Ovary (tissue), 10 donors: ENCODE measurements at places on chromosomes 5 and 9.

DNA sequence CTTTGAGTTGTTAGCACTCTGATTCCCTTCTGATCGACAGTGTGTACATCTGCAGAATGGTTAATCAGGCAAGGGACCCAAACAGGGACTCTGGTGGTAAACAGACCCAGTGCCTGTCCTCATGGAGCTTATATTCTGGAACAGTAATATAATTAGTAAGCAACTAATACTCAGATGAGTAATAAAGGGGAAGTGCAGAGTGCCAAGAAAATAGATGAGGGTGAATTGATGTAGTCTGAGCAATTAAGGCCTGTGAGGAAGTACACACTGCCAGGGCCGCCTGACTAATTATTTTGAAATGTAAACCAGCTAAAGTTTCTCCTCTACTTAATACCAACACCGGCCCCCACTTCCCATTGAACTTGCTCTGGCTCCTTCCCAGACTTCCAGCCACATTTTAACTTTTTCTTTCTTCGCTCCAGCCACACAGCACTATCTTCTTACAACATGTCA lies 4.2 kb downstream of the DHX29 start:
- DNase-seq, result no peak
- H3K27me3 ChIP-seq, result no peaks in the 10 kb centered on the region
- no peaks in the 10 kb centered on the region for H3K36me3 ChIP-seq
- H3K4me3 ChIP-seq, result no peak overlapping the region
- H3K4me1 ChIP-seq, result peaks cover 5% of the 10 kb centered on the region

DNA sequence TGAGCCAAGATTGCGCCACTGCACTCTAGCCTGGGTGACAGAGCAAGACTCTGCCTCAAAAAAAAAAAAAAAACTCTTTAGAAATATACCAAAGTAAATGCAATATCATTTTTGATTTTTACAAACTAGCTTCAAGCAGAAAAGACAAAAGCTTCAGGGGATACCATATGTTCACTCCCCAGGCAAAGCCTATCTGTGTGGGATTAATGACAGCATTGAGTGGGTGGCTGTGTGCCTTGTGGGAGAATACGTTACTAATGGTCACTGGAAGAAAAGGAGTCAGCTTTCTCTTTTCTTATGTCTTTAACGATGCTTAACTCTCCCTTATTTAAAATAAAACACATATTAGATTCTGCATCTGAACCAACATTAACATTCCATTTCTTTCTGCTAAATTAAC lies 1.9 kb downstream of the PCA3 start:
- H3K36me3 ChIP-seq, result no peaks in the 10 kb centered on the region
- no peak overlapping the region for H3K27ac ChIP-seq
- DNase-seq, result no peak
- H3K4me3 ChIP-seq, result no peak overlapping the region

DNA sequence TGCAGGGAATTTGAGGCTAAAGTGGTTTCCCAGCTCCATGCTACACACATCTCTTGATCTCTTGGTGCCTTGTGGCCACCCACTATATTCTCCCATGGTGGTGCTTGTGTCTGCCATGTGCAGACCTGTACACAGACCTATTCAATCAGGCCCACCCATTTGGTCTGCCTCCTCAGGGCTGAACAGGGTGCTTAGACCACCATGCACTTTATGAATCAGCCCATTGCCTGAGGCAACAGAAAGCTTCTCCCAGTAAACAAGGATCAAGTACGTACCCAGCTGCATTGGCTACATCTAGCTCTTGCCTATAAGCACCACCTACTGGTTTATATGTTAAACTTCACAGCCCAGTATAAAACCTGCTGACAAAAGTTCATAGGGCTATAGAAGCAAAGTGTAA lies 664.3 kb upstream of the EDIL3 start:
- no peak overlapping the region for H3K4me3 ChIP-seq
- no peaks in the 10 kb centered on the region for H3K4me1 ChIP-seq
- DNase-seq, result no peak
- H3K27me3 ChIP-seq, result no peaks in the 10 kb centered on the region

DNA sequence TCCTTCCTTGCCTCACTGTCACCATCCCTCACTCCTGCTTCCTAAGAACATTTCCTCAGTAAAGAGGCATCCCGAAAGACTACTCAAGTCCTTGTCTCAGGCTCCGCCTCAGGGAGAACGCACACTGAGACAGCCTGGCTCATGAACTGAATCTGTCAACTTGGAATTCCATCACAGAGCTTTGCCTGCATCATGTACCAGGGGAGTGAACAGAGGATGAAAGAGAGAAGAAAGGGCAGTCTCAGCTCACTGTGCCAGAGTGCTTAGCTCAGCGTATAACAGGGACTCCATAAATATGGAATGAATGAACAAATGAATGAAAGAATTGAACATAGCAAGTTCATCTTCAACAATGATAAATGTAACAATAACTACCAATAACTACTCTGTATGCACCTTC lies 68.7 kb upstream of the SLC1A3 start:
- H3K4me3 ChIP-seq, result no peak overlapping the region
- H3K36me3 ChIP-seq, result no peaks in the 10 kb centered on the region
- no peaks in the 10 kb centered on the region for H3K4me1 ChIP-seq

GRCh38 chr9:126156898-126157297 lies 169.7 kb upstream of the MVB12B start:
- H3K36me3 ChIP-seq, result no peaks in the 10 kb centered on the region
- no peak for DNase-seq
- no peaks in the 10 kb centered on the region for H3K4me1 ChIP-seq
- no peak overlapping the region for H3K27ac ChIP-seq
- no peaks in the 10 kb centered on the region for H3K27me3 ChIP-seq

DNA sequence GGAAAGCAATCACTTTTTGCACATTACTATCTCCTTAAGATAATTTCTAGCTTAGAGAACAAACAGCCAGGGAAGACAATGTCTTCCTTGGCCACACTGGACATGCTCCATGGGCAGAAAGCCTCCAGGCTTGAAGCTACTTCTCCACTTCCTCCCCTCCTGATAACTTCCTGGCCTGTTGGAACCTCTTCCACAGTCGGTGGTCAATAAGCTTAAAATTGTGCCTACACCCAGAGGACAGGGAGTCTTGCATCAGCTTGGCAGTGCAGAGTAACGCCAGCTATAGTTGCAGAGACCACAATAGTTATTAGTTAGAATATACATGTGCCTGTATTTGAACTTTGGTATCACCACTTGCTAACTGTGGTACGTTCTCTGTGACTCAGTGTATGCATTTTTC lies 58.1 kb upstream of the ABCA1 start:
- H3K4me3 ChIP-seq, result no peak overlapping the region
- no peak for DNase-seq
- peaks cover 14% of the 10 kb centered on the region for H3K4me1 ChIP-seq
- no peaks in the 10 kb centered on the region for H3K27me3 ChIP-seq

DNA sequence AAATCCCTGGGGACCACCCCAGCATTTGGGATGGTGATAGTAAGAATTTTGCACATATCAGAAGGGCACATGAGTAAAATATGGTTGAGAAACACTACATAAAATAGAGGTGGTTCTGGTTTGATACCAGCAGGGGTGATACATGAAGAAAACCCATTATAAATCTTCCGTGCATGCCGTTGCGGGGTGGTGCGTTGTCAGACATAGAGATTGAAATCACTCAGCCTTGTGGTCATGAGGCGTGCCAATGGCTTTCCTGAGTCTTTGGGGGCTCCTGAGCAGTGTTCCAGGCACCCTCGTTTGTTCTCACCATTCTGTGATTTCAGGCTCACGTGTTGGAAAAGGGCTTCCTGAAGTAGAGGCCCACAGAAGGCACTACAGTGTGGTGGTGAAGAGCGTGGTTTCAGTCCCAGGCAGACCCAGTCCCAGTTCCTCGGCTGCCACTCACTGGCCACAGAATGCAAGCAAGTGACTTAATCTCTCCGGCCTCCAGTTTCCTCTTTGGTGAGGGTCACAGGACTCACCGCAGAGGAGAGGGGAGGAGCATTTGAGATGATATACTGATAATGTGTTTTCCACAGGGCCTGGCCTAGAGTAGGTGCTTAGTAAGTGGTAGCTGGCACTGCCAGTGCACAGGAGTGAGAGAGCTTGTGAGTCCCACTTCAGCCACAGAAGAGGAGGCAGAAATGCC lies 20.5 kb upstream of the GLRX start:
- no peaks in the 10 kb centered on the region for H3K4me1 ChIP-seq
- DNase-seq, result no peak
- H3K27ac ChIP-seq, result no peak overlapping the region
- H3K36me3 ChIP-seq, result no peaks in the 10 kb centered on the region
- H3K27me3 ChIP-seq, result no peaks in the 10 kb centered on the region

DNA sequence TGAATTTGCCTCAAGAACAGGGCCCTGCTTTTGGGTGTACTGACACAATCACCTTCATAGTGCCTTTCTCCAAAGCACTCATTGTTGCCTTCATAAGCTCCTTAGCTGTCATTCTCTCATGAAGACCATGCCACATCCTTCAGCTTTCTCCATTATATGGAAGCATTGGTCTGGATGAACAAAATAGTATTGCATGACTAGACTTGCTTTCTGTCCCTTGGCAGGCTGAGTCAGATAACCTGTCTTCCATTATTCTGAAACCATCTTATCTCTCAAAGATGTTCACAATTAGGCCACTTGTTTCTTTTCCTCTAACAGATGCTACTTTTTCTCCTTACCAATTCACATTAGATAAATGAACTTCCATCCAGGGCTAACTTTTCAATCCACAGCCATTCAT lies 297.9 kb downstream of the IRX1 start:
- H3K27me3 ChIP-seq, result no peaks in the 10 kb centered on the region
- no peak for DNase-seq
- H3K36me3 ChIP-seq, result no peaks in the 10 kb centered on the region
- no peaks in the 10 kb centered on the region for H3K4me1 ChIP-seq

GRCh38 chr5:127746756-127747155 lies 43.6 kb downstream of the CCDC192 start:
- H3K4me3 ChIP-seq, result no peak overlapping the region
- no peaks in the 10 kb centered on the region for H3K27me3 ChIP-seq
- no peak for DNase-seq

DNA sequence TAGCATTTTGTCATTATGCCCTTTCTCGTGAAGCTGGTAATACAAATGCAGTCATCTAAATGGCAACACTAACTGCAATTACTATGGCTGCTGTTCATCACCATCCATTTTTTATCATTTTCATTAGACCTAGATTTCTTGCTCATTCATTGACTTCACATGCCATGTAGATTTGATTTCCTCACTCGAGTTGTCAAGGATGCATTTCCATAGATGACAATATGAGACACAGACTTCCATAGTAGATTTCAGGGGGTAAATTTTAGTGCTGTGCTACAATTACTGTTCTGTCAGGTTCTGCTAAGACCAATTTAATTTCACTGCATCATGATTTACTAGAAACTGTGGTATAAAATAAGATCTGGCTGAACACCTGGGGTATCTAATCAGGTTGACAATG lies 589.2 kb downstream of the SEMA5A start:
- no peak for DNase-seq
- no peak overlapping the region for H3K27ac ChIP-seq
- H3K27me3 ChIP-seq, result no peaks in the 10 kb centered on the region

DNA sequence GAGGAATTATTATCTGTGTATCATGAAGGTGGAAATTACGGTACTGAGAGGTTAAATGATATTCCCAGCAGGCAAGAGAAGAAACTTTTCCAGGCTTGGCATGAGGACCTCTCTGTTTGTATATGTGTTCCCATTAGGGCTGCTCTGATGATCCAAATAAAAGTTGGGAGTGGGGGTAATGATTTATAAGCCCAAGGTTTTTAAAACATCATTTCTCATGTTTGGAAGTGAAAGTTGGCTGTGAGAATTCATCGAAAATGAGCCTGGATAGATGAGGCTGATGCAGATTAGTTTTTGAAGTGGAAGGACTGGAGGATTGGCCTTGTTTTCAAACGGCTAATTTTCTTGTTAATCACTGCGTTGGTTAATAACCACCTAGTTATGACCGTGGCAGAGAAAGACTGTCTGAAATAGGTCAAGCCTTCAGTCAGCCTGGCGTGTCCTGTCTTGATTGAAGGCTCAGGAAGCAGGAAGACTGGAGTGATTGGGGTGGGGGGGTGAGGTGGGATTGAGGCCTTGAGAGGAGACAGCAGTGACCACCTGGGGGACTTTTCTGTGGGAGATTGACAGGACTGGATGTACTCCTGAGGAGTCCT lies 391.0 kb upstream of the WWC1 start:
- H3K27me3 ChIP-seq, result no peaks in the 10 kb centered on the region
- no peaks in the 10 kb centered on the region for H3K4me1 ChIP-seq
- no peak overlapping the region for H3K4me3 ChIP-seq
- no peak overlapping the region for H3K27ac ChIP-seq
- no peak for DNase-seq

DNA sequence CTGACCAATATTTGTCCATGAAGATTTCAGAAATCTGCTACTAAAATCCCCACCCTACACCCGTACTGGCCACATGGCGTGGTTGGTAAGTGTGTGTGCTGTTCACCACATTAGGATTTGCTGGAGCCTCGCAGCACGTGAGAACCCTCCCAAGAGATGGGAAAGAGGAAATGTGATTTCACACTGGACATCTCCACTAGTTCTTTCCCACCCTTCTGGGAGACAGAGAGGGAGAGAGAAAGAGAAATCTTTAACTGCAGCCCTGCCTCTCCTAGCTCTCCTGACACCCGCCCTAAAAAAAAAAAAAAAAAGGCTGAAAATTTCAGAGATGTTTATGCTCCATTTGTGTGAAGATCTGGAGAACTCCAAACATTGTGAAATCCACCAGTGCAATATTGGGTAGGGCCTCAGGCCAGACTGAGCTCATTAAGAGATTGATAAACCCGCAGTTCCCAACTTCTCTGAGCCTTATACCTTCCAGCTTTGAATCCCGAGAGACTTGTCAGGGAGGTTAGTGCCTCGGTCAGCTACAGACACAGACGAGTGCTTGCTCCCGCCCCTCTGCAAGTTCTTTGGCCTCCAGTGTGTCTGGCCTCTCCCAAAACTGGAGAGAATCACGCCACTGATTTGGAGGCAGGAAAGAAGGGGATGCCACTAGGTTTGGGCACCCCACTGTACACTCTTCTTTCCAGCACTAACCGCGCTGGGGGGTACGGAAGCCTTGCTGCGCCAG lies 1.9 kb downstream of the SPRY4 start:
- H3K27ac ChIP-seq, result no peak overlapping the region
- H3K4me3 ChIP-seq, result peak overlapping the region; percentile 38
- H3K4me1 ChIP-seq, result peaks cover 10% of the 10 kb centered on the region
- no peaks in the 10 kb centered on the region for H3K36me3 ChIP-seq

- DNase-seq, result no peak
- H3K4me1 ChIP-seq, result no peaks in the 10 kb centered on the region
- no peak overlapping the region for H3K4me3 ChIP-seq
- no peaks in the 10 kb centered on the region for H3K36me3 ChIP-seq
- H3K27me3 ChIP-seq, result no peaks in the 10 kb centered on the region
Observed at GRCh38 chr9:131774636-131775035, 34.8 kb upstream of the RAPGEF1 start.

DNA sequence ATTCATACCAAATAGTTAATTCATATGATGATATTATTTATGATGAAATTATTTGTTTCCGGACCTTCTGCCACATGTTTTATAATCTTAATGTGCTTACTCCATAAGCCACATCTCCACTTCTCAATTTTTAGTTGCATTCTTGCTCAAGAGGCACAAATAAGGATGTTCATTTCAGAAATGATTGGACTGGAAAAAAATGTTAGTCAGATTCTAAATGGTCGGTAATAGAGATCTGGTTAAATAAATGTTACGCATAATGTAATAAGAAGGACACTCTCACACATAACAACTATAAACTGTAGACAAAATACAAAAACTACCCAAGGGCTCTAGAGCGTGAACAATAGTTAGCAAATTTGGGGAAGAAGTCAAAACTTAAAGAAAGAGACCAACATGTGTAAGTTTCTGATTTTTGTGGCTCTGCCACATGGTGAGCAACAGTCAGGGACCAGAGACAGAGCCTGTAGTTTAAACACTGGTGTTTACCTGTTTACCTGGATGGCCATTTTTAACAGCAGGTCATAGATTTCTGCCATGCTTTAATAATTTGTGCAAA lies 554.3 kb upstream of the CLINT1 start:
- peaks cover 7% of the 10 kb centered on the region for H3K4me1 ChIP-seq
- H3K36me3 ChIP-seq, result no peaks in the 10 kb centered on the region
- no peak overlapping the region for H3K27ac ChIP-seq
- no peak overlapping the region for H3K4me3 ChIP-seq
- H3K27me3 ChIP-seq, result no peaks in the 10 kb centered on the region
- DNase-seq, result no peak
